ENCODE measurements at places on chromosomes 2 and 18.

DNA sequence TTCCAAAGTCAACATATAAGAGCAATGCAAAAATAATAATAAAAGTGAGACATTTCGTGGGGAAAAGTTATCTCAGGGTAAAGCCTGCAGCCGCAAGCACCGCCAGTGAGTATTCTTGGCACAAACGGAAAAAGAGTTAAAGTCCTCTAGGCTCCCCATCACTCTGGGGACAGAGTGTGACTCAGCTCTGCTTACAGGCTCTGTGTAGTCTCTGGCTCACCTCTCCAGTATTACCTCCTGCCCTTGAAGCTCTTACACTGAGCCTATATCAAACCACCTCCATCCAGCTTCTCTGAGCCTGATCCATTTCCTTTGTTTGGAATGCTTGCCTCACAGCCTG lies 55.5 kb downstream of the MTHFD2 start:
- no peak for DNase-seq

DNA sequence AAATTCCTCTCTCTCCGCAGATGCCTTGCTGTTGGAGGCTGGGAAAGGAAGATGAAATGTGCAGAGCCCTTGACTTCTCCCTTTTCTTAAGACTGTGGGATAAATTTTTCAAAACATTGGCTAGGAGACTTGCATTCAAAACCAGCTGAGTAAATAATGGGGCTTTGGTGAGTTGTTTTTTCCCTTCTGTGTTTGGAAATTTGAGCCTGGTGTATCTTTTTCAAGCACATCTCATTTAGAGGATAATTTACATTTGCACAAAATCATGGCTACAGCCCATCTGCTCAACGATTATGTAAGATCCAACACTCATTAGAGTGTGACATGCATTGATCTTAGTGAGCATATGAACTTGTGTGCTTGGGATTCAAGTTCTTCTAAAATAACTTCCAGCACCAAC lies 112.1 kb upstream of the ATP8B1 start:
- DNase-seq, result no peak

DNA sequence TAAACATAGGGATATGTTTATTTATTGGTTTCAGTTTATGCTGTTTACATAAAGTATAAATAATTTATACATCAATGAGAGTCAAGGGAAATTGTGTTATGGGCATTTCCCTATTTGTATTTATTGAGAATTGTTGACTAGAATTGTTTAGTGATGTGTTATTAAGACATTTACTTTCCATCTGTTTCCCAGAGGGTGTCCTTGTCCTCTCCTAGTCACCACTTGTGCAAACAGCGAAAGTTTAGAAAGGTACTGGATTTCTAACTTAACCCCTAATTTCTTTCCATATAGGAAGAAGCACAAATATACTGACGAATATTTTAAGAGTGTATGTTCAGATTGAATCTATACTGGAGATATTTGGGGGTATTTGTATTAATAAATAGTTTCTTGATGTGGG lies 6.7 kb downstream of the UBE2E3 start:
- no peak for DNase-seq

DNA sequence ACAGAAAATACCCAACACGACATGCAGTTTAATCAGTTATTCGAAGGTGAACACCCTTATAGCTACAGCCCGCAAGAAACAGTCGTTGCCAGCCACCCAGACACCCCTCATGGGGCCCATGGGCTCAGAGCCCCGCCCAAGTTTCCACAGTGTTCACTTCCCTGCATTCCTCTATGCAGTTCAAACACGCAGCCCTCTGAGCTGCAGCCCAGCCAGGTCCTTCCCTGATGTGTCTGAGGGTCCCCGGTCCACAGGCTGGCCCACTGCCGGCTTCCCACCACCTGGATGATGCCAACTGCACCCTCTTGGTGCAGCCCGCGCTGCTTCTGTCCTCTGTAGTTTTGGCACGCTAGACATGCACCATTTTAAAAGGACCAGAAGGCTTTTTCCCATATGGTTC lies 87.4 kb downstream of the ZNF516 start:
- DNase-seq, result no peak

DNA sequence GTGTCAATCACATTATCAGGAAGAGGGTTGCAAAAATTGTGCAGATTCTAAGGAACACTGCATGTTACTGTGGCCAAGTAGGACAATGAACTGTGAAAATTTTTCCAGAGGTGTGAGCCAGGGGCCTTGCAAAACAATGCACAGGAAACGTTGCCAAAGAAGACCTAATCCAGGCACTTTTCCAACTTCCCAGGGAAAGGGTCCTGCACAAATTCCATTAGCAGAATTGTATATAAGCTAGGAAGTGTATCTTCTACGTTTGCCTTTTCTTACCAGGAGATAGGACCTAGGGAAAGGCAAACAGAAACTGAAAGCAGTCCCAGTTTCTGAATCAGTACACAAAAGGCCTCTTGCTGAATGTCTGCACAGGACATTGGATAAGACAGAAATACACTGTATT lies 1888.3 kb upstream of the CELF4 start:
- no peak for DNase-seq

- DNase-seq, result no peak
Observed at GRCh38 chr2:239693330-239693729, 292.5 kb upstream of the HDAC4 start.

DNA sequence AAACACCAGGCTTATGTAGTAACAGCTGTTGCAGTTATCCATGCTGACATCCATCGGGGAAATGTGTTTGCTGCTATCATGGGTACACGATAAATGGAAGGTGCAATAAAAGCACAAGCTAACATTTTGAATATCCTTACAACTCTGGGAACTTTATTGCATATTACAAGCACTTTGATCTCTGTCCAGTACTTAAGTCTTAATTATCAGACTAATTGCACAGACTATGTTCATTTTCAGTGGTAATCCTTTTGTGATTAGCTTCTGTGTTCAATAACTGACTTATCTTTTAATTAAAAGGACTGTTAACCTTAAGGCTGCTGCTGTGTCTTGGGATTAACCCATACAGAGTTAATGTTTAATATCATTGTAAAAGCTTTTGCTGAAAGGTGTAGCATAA lies 101.4 kb upstream of the ATP5MC3 start:
- no peak for DNase-seq

Measured in stimulated activated CD8-positive, alpha-beta memory T cell treated with anti-CD3 and anti-CD28 coated beads, Interleukin-7, amount 100 ng/mL, for 1 hour (primary cell).